ENCODE measurements at places on chromosomes 3 and 15. TPM values are rescaled to one million over a fixed set of nuclear protein-coding genes. Genes with fewer than 3 reads are reported as not detected.

The SLC12A1 gene
- not detected for total RNA-seq

The C3orf85 gene
- not detected for total RNA-seq

The NANOGP8 gene
- not detected for total RNA-seq

- DNase-seq: no peak
Measured at GRCh38 chr3:158160958-158161357, 51.1 kb downstream of the RSRC1 start.

DNA sequence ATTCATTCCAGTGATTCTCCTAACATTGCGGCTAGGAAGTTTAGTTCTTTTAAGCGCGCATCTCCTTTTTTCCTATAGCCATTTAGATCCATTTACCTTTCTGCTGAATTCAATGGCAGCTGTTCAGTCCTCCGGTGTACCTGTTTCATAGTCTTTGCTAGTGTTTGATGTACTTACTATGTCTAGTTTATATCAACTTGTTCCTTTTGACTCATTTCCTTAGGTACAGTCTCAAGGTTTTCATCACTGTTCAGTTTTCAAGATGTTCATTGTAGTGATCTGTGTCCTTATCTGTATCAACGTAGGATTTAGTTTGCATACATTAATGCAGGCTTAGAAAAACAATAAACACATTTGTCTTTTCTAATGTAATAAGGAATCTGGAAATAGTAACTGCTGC is 59.0 kb upstream of the MBNL1 start:
- no peak for DNase-seq

DNA sequence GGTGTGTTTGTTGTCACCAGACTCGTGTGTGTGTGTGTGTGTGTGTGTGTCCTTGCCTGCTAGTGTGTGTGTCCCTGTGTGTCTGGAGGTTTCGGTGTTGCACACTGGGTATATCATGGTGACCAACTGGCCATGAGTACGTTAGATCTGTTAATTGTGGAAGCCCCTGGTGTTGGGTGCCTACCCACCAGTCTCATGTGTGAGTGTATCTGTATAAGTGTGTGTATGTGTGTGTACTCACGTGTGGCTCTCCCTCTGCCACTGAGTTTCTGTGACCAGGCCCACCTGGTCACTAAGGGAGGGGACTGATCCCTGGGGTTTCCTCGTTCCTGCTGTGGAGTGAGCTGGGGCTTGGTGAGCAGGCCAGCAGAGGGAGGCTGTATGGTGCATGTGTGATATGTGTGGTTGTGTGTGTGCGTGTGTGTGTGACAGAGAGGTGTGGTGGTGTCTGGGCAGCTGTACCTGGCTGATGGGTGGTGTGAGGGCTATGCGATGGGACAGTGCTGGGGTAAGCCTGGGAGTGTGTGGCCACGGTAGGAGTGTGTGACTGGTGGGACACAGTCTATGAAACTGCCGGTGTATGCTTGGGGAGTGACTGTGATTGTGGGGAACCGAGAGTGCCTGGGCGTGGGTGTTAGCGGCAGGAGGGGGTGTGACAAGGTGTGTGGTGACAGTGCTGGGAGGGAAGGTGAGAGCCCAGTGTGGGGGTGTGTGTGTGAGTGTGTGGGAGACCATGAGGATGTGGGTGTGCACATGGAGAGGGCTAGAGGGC is 1.8 kb downstream of the PRKCD start:
- DNase-seq: no peak

DNA sequence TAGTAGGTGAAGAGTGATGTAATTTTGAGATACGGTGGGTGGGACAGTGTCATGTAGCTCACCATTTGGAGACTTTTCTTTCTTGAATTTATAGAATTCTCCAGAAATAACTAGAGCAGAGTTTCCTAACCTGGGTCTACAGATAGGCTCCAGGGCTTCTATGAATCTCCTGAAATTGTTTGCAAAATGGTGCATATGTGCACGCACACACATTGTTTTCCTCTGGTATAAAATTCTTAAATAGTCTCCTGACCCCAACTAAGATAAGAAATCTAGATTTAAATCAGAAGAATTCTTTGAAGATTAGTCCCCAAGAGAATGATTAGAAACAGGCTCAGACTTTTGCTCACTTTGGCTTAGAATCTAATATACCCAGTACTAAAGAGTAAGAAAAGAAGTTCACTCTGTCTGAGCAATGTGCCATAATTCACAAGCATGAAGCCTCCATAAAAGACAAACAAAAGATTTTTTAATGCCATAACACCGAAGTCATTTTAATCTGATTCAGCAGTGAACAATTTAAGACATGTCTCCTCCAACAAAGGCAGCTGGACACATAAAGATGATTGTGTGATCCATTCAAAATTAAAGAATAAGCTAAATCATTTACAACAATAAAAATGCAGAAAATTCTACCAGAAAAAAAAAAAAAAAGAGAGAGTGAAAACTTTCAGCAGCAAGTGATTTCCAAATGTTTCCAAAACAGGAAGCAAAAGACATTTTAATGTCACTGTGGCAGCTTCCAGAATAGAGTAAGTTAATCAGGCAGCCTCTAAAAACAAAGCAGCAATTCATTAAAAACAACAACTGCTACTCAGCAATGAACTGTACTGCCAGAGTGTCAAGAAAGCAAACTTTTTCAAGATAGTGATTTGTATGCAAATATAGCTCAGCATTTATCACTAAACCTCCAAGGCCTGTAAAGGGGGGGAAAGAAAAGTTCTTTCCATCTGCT is 975.5 kb upstream of the CFAP20DC start:
- no peak for DNase-seq

DNA sequence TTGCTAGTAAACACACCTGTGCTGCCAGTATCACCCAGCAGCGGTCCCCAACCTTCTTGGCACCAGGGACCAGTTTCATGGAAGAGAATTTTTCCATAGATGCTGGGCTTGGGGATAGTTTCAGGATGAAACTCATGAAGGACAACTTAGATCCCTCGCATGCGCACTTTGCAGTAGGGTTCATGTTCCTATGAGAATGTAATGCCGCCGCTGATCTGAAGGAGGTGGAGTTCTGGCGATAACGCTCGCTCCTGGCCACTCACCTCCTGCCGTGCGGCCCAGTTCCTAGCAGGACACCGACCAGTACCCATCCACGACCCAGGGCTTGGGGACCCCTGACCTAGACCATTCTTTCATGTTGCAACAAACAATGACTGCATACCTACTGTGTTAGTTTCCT is 89.7 kb downstream of the TOP2B start:
- DNase-seq: no peak

- no peak for DNase-seq
Measured at GRCh38 chr3:52136513-52136912, 17.7 kb downstream of the POC1A start.

Data from chondrocyte (in vitro differentiated cells).